ENCODE measurements at places on chromosomes 13 and 19. TPM values are rescaled to one million over a fixed set of nuclear protein-coding genes. Genes with fewer than 3 reads are reported as not detected.
A peak's percentile ranks its signal among the peaks of the same experiment; 100 is the strongest.

The FLT3LG gene
- not detected for total RNA-seq

The CCNA1 gene
- total RNA-seq, result not detected

The VSTM2B gene
- total RNA-seq, result not detected

- DNase-seq, result no peak
Observed at GRCh38 chr19:11322269-11323024, 17.0 kb downstream of the RAB3D start.

DNA sequence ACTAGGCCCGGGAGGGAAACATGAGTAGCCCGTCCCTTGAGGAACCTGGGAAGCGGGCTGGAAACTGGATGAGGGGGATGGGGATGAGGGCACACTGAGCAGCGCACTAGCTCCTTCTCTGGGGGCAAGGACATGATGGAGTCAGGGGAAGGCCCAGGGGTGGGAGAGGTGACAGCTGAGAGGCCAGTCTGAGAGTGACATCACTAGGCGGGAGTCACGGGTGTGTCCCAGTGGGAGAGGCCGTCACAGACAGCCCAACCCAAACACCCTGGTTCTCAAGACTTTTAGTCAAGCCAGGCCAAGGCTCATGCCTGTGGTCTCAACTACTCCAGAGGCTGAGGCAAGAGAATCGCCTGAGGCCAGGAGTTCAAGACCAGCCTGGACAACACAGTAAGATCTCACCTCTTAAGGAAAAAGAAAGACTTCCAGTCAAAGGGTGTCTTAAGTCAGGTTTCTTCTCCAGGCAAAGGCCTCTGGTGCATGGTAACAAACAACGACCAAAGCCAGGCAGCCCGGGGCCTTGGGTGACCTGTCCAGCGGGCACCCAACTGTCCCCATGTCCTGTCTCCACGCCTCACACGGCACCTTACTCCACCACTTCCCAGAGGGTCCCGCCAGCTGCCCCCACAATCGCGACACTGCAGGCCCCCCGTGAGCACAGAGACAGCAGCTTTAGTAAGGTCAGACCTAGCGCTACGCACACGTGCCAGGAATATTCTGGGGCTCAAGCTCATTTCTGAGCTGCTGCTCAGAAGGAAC lies 25.5 kb upstream of the TIMM44 start:
- no peak for DNase-seq

DNA sequence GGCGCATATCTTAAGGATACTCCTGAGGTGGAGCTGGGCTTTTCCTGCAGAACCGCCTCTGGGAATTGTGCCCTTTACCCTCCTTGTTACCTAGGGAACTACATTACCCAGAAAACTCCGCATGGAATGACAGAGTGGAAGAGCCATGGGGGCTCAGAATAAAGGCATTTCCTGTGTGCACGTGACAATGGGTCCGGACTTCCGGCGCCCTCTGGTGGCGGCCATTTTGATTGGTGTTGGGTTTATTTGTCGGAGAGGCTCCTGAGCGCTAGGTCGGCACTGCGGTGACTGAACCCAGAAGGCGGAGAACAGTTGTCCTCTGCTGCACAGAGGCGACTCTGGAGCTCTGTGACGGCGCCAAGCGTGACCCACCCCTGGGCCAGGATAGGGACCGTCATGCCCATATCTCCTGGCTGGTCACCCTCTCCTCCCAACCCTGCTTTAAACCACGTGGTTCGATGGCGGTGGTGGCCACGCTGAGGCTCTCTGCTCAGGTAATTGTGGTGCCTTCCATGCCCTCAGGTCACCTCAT lies at the start of gene ZNF587B:
ZNF587B (plus strand) TSS at position 229 of the 532 bp plus-strand sequence; CDS start at position 459, 230 bp downstream.
- peak; percentile 48 for DNase-seq

DNA sequence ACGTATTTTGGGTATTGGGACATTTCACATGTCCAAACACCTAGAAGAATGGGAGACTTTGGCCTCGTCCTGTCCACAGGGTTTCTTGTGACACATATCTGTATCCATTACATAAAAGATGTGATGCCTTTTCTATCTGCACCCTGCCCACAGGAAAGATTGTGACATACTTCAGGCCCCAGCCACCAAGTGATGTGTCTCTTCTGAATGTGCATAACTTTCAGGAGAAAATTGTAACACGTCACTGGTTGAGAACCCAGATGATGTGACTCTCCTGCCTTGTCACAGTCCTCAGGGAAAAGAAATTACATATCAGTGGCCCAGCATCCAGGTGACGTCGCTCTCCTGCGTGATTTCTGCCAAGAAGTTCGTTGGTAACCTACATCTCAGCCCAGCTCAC lies 21.0 kb upstream of the ZNF681 start:
- DNase-seq, result no peak

- no peak for DNase-seq
Observed at GRCh38 chr19:13149628-13150186, 468 bp downstream of the STX10 start.

DNA sequence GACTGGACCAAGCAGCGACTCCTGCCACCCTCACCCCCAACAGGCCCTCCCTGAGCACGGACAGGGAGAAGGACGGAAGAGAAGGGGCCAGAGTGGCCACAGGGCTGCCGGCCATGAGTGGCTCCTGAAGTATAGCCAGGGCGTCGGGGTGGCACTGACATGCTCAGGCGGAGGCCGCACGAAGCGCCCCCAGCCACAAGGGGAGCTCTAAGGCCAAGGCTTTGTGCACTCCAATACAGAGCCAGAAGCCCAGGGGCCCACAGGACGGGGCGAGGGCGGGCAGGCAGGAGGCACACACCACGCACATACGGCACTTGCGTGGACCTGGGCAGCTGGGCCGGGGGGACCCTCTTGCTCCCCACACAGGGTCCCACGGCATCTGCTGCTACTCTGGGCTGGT lies 52.0 kb downstream of the KLF2 start:
- DNase-seq, result peak; percentile 13

DNA sequence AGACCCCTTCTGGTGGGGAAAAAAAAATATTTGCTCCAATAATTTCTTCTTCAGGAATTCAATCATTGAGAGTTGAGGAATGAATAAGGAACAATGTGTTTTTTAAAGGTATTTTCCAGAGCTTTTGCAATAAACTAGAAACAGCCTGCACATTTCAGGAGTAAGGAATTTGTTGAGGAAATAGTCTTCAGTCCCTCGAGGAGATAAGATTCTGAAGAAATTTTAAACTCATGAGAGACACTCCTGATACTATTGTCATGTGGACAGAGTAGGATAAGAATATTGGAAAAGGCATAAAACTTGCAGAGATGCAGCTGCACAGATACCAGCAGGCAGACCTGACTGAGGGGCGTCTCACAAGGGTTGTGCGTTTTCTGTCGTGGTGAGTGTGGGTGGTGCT lies 36.6 kb downstream of the COMP start:
- no peak for DNase-seq

DNA sequence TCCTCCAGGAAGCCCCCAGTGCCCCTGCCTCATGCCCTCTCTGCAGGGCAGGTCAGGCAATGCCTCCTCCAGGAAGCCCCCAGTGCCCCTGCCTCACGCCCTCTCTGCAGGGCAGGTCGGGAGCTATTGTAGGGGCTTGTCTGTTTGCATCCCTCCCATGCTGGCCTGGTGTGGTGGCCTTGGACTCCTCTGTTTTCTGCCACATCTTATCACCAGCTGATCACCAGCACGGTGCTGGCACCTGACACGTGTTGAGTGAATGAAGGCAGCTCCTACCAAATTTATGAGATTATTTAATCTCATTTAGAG lies 51.5 kb upstream of the C13orf46 start:
- DNase-seq, result no peak

- no peak for DNase-seq
Observed at GRCh38 chr19:16106121-16106520, 5.6 kb upstream of the RAB8A start.

DNA sequence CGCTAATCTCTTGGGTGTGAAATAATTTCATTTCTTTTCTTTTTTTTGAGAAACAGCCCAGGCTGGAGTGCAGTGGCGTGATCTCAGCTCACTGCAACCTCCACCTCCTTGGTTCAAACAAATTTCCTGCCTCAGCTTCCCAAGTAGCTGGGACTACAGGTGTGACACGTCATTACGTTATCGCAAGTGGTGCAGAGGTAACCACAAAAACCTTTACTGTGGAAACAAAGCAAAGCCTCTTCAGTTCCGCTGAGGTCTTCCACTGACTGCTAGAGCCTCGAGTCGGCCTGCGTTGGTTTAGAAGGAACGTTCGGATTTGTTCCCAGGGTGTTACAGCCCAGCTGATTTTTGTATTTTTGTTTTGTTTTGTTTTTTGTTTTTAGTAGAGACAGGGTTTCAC lies 2.0 kb upstream of the ZNF784 start:
- DNase-seq, result no peak

Data from uterus (tissue), 4 donors.